ENCODE measurements at places on chromosomes 12 and 14.

DNA sequence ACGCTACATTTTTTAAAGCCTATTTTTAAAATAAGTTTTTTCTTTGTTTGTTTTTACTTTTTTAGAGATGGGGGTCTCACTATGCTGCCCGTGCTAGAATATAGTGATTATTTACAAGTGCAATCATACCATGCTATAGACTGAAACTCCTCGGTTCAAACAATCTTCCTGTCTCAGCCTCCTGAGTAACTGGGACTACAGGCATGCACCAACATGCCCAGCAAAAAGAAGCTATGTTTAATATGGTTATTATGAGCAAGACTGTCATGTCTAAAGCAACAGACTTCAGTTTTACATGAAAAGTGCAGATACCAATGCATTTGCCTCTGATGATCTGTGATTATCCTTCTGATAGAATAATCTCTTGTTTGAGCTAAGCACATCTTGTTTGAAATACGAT is 45.6 kb upstream of the SGPP1 start:
- no peak for DNase-seq

DNA sequence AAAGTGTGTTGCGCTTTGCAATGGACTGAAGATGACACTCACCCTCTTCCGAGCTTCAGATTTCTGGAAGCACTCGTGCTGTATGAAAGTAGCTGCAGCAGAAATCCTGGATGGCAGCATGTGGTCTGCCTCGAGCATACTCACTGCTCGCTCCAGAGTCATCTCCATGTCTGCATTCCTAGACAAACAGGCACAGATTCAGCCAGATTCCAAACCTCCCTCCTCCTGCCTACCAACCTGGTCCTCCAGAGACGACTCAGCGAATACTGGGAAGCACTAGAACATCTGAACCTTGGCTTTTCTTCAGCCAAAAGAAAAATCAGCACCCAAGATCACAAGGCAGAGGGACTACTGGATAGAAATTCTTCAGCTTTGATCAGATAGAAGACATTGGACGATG is 27.7 kb downstream of the PKP2 start:
- no peak for DNase-seq

DNA sequence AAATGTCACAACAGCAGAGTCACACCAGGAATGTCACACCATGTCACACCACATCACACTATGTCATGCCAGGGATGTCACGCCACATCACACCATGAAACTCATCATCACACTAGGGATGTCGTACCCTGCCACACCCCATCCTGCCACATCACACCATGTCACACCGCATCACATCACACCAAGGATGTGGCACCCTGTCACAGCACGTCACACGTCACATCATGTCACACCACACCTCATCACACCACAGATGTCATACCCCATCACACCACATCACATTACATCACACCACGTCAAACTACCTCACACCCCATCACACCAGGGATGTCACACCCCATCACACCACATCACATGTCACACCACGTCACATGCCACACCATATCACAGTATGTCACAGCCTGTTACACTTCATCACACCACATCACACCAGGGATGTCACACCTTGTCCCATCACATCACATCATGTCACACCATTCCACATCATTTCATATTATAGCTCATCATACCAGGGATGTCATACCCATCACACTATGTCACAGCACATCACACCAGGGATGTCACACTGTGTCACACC is 90.9 kb downstream of the TMEM121 start:
- DNase-seq: no peak

GRCh38 chr12:93632383-93632782 is 44.8 kb upstream of the CRADD start:
- DNase-seq: no peak

DNA sequence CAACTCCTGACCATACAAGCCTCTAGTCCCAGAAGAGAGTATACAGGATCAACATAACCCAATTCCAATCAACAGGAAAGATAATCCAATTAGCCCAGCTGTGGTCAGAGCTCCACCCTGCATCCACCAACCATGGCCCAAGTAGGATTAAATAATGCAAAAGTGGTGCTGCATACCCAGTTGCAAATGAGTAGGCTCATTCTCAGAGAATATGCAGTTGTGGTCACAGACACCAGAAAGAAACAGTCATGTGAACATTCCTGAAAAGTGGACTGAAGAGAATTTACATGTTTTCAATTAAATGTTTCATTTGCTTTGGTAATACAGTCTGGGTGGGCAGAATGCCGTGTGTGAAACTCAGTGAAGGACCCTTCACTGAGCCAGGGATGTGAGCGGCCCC is 167.2 kb upstream of the BMP4 start:
- no peak for DNase-seq

Measured in activated T-helper 1 cell treated with anti-CD3 and anti-CD28 coated beads, Interleukin-2, amount 50 U/mL, for 16 hours (primary cell).